ENCODE measurements at places on chromosomes 5 and 9.

- no peak for DNase-seq
Observed at GRCh38 chr5:7770436-7770835, 80.5 kb downstream of the CFAP90 start.

- DNase-seq = no peak
Observed at GRCh38 chr5:2753452-2754420, 2.3 kb upstream of the IRX2 start.

DNA sequence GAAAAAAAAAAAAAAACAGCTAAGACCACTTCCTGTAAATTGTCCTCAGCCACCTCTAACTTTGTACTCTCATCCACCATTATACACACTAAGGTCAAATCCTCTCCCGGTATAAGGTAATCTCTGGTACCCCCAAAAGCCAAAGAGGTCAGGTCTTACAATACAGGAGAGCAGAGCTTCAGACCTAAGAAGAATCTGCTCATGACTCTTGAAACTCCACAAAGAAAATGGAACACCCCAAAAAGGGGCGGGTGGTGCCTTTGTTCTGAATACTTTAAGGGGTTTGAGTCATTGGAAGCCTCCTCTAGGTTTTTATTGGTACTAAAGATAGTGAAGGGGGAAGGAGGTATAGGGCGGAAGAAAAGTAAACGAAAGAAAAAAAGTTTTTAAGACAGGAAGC is 69.8 kb downstream of the COL15A1 start:
- no peak for DNase-seq

DNA sequence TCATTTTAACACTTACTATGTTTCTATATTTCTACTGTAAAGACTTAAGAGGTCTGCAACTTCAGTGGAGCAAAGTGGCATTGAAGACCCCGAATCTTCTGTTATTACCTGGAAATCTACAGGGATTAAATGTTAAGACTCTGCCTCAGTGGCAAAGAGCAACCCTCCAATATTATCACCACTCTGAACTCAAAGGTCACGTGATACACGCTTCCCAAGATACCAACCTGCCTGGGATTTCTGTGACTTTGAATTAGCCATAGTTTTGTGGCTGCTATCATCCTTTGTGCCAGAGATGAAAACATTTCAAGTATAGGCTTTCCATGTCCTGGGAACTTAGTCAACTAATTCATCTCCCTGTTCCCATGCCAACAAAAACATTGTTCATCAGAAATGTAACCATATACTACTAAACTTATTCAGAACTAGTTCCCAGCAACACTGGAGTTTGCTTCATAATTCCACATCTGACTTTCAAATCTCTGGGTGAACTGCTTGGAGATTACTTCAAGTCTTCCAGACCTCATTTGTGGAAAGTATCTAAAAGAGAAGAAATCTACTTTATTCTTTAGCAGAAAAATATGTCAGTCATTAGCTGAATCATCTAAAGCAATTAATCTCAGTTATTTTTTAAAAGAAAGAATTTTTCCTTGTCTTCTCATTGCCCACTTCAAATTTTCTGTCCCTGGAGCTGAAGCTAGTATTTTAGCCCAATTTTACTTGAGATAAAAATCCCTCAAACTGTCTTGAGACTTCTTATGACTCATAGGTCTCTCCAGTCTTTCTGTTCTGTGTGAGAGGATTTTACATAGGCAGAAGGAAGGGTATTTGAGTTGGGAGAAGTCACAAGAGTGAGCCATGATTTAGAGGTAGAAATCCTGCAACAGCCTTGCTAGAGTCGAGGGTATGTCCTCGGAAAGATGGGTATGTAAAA is 83.0 kb downstream of the ZNF462 start:
- DNase-seq = no peak

DNA sequence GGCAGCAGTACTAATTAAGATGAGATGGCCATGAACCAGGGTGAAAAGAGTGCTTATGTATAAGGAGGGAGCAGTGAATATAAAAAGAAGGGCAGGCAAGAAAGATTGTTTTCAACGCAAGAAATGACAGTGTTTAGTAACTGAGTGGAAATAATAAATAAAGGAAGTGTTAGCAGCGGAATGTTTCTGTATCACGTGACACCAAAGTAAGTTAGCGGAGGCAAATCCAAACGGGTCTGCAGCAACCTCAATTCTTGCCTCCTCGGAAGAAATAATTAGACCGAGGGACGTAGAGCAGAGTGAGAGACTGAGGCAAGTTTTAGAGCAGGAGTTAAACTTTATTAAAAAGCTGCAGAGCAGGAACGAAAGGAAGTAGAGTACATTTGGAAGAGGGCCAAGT is 15.4 kb upstream of the GAS1 start:
- no peak for DNase-seq

DNA sequence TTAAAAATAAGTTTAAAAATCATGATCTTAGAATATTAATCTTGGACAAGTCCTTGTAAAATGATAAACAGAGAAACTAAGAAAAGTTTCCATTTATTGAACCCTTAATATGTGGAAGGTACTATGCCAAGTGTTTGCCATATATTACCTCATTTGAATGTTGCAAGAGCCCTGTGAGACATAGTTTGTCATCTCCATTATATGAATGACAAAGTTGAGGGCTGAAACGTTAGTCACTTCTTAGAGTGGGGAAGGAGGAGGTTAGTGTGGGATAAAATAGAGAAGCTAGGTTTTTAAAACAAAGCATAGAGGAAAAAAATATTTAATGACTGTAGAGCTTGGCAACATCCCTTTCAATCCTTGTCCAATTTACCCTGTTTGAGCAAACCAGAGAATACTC is 2.0 kb downstream of the TNC start:
- DNase-seq = no peak

DNA sequence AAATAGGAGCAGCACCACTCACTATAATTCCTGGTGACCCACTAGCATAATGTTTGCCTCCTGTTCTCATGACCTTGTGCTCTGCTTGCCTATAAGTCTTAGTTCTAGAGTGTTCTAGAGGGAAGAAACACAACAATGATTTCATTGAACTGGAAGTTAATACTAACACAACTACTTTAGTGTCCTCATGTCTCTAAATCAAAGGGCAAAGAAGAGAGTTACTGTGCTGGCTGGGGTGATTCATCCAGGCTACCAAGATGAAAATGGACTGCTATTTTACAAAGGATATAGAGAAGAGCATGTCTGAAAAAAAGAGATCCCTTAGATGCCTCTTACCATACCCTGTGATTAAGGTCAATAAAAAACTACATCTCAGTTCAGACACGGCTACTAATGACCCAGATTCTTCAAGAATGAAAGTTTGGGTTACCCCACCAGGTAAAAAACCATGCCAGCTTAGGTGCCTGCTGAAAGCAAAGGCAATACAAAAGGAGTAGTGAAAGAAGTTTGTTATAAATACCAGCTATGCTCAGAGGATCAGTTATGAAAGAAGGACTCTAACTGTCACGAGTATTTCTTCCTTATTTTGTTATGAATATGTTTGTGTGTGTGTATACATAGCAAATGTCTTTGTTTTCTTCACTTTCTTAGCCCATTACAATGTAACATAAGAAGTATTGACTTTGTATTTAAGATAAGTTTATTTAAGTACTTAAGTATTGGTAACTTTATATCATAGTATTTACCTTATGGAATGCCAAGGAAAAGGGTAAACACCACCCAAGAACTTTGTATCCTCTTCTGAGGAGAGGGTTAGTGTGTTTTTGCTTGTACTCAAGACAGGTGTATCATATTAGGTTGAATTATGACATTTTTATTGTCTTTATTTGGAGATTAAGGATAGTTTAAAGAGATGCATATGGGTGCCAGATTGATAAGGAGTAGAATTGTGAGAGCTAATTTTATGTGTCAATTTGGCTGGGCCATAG is 314.1 kb upstream of the PTGER4 start:
- no peak for DNase-seq

DNA sequence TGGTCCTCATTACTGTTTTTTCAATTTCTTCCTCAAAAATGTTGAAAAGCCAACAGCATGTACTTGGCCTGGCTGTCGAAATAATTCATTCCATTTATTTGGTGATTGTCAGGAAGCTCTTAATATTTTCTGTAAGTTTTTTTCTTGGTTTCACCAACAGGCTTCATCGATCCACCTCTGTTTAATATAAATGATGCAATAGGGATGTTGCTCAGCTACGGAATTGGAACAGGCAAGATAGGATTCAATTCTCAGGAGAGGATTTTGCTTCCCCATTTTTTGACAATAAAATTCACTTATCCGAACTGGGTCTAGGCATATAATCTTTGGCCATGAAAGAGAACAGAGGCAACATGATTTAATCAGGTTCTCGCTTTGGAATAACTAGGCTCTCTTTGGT is 30.8 kb downstream of the C5 start:
- no peak for DNase-seq

- no peak for DNase-seq
Observed at GRCh38 chr9:114131808-114132549, 23.4 kb upstream of the COL27A1 start.

GRCh38 chr9:134666831-134667230 is 25.2 kb downstream of the COL5A1 start:
- DNase-seq = no peak

DNA sequence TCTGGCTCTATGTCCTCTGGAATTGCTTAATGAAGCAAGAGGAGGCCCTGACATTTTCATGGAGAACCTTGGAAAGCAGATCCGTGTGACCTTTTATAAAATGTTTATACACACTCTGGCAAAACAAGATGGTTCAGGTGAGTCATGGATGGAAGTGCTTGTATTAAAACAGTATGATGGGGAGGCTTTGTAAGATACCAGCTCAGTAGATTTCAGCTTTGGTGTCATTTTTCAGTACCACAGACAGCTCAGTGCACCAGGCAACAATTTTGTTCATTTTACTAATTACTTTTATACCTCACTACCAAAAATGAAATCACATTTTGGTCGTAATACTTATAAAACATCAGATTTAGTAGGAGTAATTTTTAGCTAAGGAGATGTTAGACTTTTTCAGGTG is 5.2 kb downstream of the KCNN2 start:
- DNase-seq = no peak
